ENCODE measurements at places on chromosomes 7 and 10. TPM values are rescaled to one million over a fixed set of nuclear protein-coding genes. Genes with fewer than 3 reads are reported as not detected.

Gene RRP12
- 33.0 TPM for total RNA-seq

Gene OR2A12
- total RNA-seq = not detected

Gene MYL10
- not detected for total RNA-seq

Gene LMBR1
- total RNA-seq = 170 TPM

Gene ARID5B
- total RNA-seq = 9.5 TPM

Gene HOGA1
- total RNA-seq = 0.12 TPM
